ENCODE measurements at places on chromosomes 1 and 21.

DNA sequence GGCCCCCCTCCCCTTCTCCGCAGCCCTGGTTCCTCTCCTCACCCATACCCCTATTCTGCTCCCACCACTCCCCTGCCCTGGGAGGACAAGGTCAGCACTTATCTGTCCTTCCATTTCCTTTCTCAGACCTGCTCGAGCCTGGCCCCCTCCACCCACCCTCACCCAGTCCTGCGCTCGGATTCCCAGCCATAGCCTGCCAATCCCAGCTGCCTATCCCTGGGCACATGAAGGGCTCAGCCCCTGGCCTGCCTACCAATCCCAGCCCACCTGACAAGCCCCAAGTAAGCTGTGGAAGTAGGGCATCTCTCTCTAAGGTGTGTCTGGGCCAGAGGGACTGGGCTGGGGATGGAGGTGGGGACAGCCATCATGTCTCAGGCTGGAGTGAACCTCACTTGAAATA, 5.4 kb downstream of the BLACAT1 start:
- DNase-seq, result no peak

- no peak for DNase-seq
Observed at GRCh38 chr1:65332821-65333220, 23.5 kb downstream of the DNAJC6 start.

- DNase-seq, result no peak
Observed at GRCh38 chr21:33396951-33397350, 6.3 kb upstream of the IFNGR2 start.

- DNase-seq, result no peak
Observed at GRCh38 chr1:64121766-64122385, 81.5 kb upstream of the UBE2U start.

DNA sequence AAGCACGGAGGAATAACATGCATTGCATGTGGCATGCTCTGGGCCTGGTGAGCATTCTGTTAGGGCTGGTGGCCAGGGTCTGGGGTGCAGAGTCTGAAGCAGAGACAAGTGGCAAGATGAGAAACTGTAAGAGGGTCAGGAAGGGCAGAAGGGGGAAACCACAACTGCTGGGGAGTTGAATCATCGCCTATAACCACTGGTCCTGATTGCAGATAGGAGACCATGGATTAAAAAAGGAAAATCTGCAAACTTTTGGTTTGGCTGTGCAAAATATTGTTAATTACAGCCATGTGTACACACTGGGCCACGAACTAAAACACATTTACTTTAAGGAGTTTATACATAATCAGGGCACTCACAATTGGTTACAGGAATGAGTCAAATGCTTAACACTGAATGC, 76.6 kb downstream of the TGFBR3 start:
- no peak for DNase-seq

DNA sequence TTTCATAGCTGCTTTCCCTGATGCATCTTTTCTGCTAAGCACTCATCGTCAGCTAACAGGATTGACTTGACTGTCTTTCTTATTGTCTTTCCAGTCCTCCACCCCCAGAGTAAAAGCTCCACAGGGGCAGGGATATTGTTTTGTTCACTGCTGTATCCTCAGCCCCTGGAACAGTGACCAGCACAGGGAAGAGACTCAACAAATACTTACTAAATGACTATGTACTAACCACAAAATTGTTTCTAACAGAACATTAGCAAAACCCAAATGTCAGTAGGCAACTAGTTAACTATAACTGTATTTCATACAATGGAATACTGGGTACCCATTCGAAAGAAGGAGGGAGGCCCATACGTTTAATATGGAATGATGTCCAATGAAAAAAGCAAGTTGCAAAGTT, 53.0 kb downstream of the BCAR3 start:
- DNase-seq, result no peak

GRCh38 chr1:185200889-185201288, 43.9 kb downstream of the SWT1 start:
- DNase-seq, result no peak

DNA sequence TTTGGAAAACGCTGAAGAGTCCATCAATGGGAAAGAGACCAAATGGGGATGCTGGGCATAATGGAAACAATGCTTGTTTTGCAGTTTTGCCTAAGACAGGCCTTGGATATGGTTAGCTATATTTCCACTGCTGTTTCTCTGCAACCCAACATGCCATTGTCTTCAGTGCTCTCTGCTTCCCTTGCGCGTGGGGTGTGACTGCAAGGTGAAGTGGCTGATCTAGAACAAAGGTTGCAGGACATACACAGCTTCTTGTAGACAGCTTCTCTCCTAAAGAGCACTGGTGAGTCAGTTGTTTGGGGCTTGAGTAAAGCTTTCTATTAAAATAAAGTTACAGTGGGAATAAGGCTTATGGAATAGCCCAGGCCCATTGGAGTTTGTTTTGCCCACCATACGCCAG, 33.0 kb downstream of the RUNX1 start:
- no peak for DNase-seq

DNA sequence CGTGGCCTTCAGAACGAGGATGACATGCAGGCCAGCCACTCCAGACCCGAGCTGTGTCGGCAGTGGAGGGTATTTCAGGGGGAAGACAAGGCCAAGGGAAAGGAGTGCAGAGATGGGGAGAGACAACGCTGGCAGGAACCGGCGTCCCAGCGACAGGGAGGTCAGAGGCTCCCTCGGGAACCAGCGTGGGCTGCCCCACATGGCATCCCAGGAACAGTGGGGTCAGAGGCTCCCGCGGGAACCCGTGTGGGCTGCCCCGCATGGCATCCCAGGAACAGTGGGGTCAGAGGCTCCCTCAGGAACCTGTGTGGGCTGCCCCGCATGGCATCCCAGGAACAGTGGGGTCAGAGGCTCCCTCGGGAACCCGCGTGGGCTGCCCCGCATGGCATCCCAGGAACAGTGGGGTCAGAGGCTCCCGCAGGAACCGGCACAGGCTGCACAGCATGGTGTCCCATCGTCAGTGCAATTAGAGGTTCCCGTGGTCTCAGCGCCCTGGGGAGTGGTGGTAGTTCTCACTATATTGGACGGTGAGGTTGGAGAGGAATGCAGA, 43.0 kb downstream of the SLC19A1 start:
- DNase-seq, result no peak

DNA sequence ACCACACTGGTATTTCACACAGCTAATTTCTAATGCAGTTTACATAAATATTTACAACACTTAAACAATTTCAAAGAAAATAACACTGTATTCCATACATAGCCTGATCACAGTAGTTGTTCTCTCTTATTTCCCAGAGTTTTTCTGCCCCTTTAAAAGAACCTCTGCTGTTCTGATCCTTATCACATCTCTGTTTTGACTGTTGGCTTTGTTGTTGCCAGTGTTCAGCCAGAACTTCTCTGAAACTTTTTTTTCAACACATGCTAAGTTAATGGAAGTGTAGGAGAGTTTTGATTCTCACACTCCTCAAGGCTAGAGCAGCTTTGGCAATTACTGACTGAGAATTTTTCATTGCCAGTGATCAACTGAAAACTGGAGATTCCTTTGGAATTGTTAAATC, 11.1 kb downstream of the SELE start:
- DNase-seq, result no peak

DNA sequence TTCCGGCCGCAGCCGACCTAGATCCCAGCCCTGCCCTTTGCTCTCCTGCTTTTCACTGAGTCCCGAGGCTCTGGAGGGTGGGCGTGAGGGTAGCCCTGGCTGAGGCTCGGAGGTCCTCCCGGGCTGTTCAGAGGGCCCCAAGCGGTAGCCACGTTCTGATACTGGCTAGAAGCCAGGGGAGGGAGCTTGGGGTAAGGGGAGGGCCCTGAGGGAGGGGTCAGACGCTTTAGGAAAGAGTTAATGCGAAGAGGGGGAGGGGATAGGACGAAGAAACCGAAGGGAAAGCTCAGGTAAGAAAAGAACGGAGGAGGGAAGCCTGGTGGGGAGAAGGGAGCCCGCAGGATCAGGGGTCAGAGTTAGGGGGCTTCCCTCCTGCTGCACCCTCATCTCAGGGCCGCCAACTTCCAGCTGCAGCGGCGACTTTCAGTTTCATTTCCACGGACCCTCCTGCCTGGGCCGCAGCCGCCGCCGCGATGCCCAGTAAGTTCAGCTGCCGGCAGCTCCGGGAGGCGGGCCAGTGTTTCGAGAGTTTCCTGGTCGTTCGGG, at the start of gene MOV10:
Gene MOV10 (plus strand): TSS at position 220 of the 546 bp plus-strand sequence. CDS start 254 bp downstream, at position 474.
- DNase-seq, result peak; percentile 76

GRCh38 chr1:156754219-156754618, 2.7 kb upstream of the HDGF start:
- DNase-seq, result no peak

DNA sequence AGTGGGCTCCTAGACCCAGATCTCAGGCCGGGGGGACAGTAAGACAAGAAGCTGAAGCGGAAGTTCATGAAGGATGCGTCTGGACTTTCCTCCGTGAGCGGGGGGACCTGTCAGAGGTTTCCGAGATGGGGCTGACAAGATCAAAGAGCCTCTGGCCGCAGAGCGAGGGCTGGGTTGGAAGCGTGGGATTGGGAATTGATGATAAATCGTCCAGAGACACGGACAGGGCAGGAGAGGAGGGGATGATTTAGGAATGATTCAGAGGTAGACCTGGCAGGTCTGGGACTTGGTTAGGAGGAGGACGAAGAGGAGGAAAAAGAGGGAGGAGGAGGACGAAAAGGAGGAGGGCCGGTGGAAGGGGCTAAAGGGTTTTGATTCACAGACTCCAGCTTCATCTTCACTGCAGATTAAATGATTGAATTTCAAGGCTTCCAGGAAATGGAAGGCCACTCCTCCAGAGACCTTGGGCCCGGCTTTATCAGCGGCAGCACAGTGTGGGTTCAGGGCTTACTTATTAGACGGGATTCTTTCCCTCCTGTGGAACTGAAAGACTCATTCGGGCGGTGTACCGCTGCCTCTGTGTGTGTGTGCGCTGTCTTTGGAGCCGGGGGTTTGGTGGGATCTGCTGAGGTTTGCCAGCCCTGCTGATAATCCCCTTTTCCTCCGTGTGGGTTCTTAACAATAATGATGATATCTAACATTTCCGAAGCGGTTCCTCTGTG, 85.7 kb upstream of the SLC45A1 start:
- no peak for DNase-seq

GRCh38 chr1:48645883-48646282, 130.8 kb downstream of the BEND5 start:
- DNase-seq, result no peak

- DNase-seq, result no peak
Observed at GRCh38 chr1:157081707-157082106, 17.9 kb downstream of the ETV3L start.

- no peak for DNase-seq
Observed at GRCh38 chr1:222454186-222454585, 93.7 kb downstream of the HHIPL2 start.

DNA sequence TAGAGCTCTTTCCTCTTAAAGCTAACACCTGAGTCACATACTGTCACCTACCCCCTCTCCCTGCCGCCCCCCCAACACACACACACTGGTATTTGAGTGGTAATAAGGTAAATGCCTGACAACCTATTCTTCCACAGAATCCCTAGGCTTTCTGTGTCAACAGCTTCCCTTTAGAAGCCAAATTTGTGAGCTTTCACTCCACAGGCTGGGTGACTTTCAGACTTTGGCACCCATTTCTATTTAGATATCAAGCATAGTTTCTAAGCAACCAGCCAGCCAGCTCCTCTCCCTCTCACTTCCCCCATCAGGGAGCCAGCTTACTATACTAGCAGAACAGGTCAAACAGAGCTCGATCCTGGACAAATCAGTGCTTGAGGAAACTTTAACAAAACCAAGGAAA, 3.2 kb upstream of the C1orf74 start:
- DNase-seq, result no peak

DNA sequence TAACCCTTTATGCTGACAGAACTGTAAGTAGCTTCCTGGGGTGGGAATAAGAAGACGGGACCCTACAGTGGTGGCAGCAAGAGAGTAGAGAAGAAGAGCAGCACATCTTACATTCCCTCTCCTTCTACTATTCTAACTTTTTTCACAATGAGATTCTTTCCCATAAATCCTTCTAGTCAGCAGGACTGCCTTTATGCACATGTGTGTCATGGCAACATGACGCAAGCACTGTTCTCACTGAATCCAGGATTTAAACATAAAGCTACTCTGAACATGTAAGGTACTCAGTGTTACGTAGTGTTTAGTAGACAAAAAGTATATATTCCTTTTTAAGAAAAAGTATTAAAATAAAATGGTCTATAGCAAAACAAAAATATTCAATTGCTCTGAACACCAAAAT, 309.7 kb upstream of the LYPLAL1 start:
- DNase-seq, result no peak

DNA sequence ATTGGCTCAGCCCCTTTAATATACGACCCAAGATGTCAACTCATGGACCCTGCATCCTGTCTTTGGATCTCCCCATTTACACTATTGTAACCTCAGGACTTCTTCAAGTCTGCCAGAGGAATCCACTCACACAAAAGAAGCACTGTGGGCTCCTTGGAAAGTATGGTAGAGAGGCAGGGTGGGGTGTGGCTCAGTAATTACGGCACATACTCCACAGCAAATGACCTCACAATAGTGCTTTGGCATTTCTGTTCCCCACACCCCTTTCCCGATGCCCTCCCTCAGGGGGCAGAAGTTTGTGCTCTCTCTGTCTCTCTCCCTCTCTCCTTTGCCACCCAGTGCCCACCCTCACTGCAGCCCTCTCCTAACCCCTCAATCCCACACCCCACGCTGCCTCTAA, 27.8 kb upstream of the IFNAR2 start:
- DNase-seq, result no peak

- DNase-seq, result no peak
Observed at GRCh38 chr21:14826630-14827029, 238.2 kb downstream of the NRIP1 start.

DNA sequence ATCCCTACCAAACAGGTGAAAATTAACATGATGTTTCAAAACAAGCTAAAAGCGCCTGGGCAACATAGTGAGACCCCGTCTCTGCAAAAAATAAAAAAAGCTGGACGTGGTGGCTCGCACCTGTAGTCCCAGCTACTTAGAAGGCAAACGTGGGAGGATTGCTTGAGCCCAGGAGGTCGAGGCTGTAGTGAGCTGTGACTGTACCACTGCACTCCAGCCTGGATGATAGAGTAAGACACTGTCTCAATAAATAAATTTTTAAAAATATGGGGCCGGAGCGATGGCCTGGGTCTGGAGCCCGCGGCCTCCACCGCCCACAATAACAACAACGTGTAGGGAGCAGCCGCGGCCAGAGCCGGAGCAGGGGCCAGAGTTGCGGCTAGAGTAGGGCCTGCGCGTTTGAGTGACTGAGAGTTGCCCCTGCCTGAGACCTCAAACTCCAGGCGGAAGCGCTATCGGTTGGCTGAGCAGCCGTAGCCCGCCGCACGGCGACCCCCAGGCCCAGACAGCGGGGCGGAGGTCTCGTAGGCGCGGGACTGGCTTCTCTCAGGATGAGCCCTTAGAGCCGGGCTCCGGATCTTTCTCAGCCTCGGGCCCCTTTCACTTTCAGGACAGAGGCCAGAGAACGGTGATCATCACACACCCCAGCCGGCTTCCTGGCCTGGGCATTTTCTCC, 41.4 kb downstream of the ZMYM1 start:
- DNase-seq, result peak; percentile 12

DNA sequence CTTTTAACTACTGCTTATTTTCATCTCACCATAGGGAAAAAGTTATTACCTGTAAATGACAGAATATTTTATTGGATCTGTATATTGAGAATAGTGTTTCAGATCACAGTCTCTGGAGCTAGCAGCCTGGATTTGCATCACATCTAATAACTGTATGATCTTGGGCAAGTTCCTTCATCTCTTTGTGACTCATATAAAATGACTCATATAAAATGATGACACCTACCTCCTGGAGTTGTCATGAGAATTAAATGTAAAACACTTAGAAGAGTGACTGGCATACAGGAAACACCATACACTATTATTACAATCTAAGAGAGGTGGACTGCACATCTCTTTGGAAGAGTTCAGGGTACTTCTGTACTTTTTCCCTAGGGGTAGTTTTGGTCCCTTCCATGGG, 421.3 kb downstream of the NEGR1 start:
- no peak for DNase-seq

All from B cell (primary cell).